Mammary microvascular endothelial cell (primary cell): ENCODE measurements at places on chromosomes 12 and 14. TPM values are rescaled to one million over a fixed set of nuclear protein-coding genes. Genes with fewer than 3 reads are reported as not detected.

P2RX2 gene
- total RNA-seq, result not detected in 2 replicates

SPIC gene
- total RNA-seq, result not detected in 2 replicates

TMEM233 gene
- 0.40 and 1.4 TPM in 2 replicates for total RNA-seq

STRAP gene
- 120 and 126 TPM in 2 replicates for total RNA-seq

PROX2 gene
- not detected in 2 replicates for total RNA-seq
